ENCODE measurements at places on chromosomes 11 and 22. TPM values are rescaled to one million over a fixed set of nuclear protein-coding genes. Genes with fewer than 3 reads are reported as not detected.

The PATE2 gene
- total RNA-seq, result not detected

The KRTAP5-8 gene
- not detected for total RNA-seq

DNA sequence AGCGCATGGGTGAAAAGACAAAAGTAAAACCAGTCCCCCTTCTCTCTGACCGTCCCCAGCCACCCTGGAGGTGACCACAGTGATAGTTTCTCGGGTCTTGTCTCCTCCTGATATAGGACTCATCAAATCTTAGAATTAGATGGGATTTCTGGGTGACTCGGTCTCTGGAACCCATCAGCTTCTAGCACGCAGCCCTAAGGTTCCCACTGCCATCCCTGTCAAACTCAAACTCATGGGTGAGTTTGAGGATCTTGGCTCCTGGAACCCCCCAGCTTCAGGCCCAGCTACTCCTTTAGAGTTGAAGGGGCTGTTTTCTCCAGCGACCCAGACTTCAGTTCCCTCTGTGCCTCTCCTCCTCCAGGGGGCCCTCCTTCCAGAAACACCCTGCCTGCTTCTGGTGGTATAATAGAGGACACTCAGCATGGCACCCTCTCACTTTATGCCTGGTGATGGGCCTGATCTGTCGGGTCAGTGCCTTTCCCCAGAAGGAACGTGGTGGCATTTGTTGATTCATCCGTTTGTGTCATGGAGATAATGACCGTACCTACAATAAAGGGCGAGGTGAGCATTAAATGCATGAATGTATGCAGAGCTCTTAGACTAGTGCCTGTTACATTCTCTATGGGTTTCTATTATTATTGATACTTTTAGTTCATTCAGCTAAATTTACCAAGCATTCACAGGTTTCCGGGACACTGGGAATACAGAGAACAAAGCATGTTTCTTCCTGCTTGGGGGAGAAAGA, 31.7 kb downstream of the MCM5 start:
- DNase-seq, result no peak

- DNase-seq, result peak; percentile 96
Observed at GRCh38 chr11:94785509-94785908, 17.4 kb downstream of the AMOTL1 start.

DNA sequence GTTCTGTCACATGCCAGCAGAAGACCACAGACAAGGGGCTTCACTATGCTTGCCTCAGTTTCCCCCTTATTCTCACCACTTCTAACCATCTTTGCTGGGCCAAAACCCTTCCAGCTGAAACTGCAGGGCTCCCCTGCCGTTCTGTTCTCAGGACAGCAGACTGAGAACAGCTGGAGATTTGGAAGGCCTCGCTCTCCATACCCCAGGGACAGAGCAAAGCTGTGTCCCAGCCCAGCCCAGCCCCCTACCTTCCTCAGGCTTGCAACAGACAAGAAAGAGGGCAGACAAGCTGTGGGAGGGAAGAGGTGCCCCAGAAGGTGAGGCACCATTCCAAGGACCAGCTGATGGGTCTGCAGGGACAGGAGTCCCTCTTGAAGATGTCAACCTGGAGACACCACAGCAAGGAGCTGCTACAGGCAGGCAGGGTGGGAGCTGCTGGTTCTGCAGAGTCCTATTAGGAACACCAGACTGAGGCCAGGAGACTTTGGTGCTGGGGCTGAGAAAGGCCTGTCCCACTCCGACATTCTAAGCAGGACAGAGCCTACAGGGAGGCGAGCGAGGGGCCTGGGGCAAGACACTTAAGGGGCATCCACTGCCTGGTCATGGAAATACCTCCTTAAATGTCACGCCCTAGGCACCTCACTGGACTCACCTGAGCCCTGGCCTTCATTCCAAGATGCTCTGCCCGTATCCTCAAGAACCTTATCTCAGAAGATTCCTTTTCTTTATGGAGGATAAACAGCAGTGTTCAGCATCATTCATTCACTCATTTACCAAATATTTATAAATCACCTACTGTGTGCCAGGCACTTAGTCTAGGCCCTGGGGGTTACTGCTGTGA, 6.9 kb downstream of the SCN2B start:
- no peak for DNase-seq

DNA sequence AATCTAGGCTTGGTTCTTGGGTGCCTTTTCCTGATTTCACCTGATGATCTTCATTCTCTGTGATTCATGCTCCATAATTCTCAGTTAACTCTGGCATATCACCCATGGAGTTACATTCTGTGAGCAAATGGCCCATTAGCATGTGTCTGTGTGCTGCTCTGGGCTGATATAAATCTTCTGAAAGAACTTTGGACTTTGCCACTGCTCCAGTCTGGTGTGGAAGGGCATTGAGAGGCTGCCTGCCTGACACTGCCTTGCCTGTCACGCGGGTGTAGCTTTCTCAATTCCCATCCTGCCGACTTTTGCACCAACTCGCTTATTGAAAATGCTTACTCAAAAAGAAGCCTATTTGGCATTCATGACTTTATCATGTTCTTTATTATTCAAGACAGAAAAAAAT, 42.2 kb downstream of the FAT3 start:
- DNase-seq, result no peak

GRCh38 chr22:44670220-44670988, 31.6 kb upstream of the PRR5 start:
- no peak for DNase-seq

GRCh38 chr11:15473954-15474837, 359.5 kb downstream of the INSC start:
- DNase-seq, result no peak

DNA sequence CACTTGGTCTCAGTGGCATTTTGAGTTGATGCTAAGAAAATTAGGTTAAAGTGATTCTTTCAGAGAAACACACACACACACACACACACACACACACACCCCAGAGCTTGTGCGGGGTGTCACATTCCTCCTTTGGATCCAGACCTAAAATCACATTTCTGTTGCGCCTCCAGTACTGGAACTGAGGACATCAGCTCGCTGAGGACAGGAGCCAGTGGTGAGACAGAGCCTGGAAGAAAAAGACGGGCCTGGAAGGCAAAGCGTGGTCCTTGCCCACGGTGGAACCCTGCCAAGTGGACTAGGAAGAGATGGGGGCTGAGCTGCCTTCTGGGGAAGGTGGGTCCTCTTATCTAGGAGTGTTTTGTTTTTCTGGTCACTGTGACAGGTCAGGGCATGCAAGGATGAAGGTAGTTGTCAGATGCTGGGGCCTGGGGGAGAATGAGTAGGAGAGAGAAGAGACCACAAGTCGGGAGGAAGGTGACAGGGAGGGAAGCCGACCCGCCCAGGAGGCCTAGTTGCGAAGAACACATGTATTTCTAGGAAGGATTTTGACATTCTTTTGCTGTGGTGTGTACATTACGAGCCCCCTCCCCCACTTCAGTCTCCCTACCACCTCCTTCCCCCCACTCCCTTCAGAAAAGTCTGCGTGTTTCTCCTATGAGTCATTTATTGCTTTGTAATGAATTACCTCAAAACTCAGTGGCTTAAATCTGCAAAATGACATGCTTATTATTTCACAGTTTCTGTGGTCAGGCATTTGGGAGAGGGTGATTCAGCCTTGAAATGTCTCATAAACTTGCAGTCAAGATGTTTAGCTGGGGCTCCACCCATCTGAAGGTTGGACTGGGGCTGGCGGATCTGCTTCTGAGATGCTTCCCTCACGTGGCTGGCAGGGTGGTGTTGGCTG, 4.8 kb upstream of the ELFN2 start:
- peak; percentile 72 for DNase-seq

DNA sequence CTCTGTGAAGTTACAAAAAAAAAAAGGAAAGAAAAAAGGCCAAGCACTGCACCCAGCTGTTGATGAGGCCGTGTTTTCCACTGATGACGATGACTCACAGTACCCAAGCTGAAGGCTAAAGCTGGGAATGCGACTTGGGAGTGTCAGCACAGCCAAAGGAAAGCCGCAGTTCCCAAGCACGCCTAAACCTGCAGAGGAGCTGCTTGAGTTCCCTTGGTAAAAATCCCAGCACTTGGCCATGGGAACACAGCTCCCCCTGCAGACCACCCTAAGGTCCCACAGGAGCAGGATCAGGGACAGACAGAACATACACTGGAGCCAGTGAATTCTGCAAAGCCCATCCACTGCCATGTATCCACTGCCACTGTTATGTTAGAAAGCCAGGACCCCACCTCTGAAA, 39.9 kb downstream of the SERGEF start:
- DNase-seq, result peak; percentile 73

Data from A673 (cell line).